ENCODE measurements at places on chromosomes 12 and 14.

DNA sequence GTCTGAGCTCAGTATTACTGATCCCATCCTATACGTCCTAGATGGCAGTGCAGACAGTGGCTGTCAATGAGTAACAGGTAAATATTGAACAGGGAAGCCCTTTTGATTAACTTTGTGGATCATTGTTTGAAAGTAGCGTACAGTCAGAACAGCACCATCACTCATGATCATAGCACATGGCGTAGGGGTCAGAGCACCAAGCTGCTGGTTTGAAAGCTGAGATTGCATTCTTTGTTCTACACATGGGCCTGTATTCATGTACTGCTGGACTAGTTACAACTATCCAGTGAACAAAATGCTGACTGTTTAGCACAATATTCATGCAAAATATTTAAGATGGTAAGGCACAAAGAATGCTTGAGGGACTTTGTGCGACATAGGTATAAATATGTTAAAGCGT, 131.8 kb downstream of the NPAS3 start:
- DNase-seq = no peak

DNA sequence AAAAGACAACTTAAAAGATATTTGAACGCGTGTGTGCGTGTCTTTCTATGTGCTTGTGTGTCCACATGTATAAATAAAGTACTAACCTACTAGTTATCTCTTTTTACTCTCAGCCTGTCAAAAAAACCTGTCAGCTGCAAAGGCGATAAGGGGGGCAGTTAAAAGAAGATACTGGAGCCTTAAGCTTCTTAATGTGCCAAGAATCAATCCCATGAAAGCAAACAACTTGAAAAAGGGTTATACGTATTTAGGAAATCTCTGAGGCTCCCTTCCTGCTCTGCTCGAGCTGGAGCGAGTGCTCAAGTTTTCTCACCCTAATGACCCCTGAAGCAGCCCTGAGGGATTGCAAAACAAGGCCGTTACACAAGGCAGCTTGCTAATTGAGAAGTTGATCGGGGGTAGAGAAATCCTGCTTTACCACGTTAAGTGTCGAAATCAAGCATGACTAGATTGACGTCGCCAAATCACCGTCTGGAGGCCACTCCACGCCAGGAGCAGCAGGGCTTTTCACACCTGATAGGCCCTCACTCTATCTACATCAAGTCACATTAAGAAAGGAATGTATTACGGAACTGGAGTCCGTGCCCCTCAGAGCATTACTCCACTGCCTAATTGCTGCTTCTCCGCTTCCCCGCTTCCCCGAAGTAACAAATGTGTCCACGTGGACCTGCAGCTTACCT, 32.4 kb downstream of the LMO3 start:
- DNase-seq = no peak

GRCh38 chr14:54549862-54550261, 17.1 kb upstream of the SAMD4A start:
- no peak for DNase-seq

- DNase-seq = no peak
Measured at GRCh38 chr12:11761869-11762567, 112.5 kb downstream of the ETV6 start.

DNA sequence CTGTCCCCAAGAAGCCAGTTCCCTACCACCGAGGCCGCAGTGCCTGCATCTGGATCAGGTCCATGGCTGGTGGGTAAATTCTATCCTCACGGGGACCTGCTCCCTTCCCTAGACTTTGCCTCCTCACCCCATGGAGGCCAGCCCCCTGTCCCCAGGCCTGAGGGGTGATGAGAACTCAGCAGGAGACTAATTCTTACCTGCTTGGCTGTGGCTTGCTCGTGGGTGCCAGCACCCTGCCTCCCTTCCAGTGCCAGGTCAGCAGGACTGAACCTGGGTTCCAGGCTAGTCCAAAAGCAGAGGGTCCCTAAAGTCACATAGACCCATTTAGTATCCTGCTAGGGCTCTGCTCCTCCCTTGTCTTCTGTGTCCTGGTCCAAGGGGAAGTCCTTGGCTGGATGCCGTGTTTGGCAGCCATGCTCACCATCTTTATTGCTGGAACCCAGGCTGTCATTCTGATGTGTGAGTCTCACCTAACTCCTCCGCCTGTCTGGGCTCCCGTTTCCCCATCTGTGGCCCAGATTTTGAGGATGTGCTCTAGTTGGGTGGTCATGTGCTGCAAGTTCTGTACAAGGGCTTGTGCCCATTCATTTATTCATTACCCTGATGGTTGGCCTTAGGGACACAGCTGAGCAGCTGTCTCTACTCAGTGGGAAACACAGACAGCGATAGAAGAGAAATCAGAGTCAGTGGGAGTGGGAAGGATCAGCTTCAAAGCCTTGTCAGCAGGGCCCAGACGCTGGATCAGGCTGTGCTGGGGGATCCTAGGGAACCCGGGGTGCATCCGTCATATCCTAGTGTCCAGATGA, 949 bp downstream of the PLBD2 start:
- peak; percentile 42 for DNase-seq

GRCh38 chr12:15446807-15447206, 124.5 kb downstream of the PTPRO start:
- no peak for DNase-seq

- DNase-seq = peak; percentile 25
Measured at GRCh38 chr12:51907083-51907855, at the start of gene ACVRL1. Gene ACVRL1 (plus strand): TSS chr12:51907504. CDS start chr12:51912475, 4,971 bp downstream.

DNA sequence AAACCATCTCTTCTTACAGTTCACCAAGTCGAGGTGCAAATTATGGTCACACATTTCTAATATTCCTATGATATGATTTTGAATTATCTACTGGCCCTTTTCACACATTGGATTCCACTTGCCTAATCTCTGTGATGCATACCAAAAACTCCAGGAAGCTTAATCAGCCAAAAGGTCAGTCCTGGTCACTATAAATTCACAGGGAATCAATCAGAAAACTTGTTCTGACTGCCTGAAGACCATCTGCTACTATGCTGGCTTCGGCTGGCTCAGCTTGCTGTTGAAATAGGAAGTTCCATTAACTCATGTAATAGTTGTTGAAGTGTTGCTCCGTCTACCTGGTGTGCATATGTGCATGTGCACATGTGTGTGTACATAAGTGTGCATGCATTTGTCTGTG, 142.8 kb upstream of the FLRT2 start:
- peak; percentile 15 for DNase-seq

GRCh38 chr12:66272650-66273049, 29.6 kb upstream of the HELB start:
- no peak for DNase-seq

GRCh38 chr14:61460718-61461611, 139.6 kb downstream of the PRKCH start:
- DNase-seq = no peak

- no peak for DNase-seq
Measured at GRCh38 chr12:39638178-39638577, 18.6 kb upstream of the ABCD2 start.

- no peak for DNase-seq
Measured at GRCh38 chr12:7642287-7642686, 23.4 kb downstream of the APOBEC1 start.

DNA sequence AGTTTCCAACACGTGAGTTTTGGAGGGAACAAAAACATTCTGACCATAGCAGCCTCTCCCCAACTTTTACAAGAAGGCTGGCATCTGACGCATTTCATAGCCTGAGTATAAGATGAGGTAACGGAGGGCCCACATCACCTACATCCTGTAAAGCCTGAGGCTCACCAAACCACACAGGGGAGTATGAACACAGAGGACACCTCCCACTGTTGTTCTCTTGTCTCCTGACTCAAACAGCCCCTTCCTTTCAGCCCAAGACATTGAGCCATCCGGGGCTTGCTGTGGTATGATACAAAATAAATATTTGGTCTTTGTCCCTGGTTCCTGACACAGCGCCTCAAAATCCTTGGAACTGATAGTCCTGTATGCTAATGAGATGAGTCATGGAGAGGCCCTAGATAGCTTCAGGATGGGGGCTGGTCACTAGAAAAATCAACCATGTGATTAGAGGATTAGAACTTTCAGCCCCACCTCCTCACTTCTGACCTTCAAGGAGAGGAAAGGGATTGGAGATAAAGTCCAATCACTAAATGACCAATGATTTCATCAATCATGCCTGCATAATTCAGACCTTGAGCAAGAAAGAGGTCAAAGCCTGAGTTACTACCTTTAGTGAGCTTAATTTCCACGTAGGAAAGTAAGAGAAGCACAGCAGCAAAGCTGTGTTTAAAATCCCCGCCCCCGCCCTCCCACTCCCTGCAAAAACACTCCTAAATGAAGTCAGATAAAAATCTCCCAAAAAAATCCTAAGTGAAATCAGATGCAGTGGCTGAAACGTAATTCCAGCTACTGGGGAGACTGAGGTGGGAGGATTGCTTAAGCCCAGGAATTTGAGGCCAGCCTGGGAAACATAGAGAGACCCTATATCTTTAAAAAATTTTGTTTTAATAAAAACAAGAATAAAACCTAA, 236.4 kb downstream of the PCNX1 start:
- DNase-seq = peak; percentile 85

DNA sequence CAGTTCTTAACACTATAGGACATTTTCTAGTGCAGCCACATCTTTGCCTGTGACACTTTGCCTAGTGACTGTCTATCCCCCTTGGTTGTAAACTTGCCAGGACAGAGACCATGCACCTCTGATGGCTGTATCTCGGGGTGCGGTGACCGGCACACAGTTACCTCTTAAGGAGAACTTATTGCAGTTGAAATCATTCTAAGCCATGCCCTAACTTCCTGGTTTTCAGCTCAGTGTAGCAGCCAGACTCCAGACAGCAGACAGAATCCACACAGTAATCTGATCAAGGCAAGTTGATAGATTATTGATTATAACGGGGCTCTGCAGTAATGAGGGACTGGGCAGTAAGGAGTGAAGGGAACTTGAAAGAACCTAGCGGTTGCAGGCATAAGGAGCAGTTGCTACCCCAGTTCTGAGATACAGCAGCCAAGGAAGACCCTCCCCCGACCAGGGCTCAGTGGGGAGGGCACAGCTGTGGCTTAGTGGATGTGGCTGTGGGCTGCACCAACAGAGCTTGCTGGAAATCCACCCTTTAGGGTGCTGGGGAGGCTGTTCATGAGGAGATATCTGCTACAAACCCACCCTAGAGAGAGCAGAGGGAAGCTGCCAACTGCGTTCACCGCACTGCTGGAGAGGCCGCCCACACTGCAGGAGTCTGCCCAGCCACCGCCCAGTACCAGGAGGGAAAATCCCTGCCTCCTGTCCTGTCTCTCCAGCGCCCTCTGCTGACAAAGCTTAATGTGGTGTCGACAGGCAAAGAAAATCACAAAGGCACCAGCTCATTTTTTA, 58.2 kb upstream of the BEGAIN start:
- peak; percentile 79 for DNase-seq
